ENCODE measurements at places on chromosomes 1 and 21.

DNA sequence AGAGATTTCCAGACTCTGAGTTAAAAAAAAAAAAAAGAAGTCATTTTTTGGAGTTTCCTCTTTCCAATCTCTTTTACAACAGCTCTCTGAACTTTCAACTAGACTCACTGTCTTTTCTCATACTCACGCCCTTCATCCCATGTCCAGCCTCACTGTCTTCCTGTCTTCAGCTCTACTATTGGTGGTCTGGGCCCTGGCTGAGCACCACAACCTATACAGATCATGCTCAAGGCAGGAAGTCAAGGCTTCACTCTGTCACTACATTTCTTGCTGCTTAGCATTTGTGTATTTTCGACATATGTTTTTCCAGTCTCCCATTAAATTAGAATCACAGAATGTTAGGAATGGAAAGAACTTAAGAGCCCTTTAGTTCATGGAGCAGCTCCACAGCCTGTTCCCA is 106.4 kb upstream of the PPP2R5A start:
- DNase-seq = no peak

GRCh38 chr21:46113497-46114176 is 15.7 kb downstream of the COL6A2 start:
- DNase-seq = no peak

- peak; percentile 71 for DNase-seq
Observed at GRCh38 chr1:19800076-19800804, 524 bp upstream of the TMCO4 start.

DNA sequence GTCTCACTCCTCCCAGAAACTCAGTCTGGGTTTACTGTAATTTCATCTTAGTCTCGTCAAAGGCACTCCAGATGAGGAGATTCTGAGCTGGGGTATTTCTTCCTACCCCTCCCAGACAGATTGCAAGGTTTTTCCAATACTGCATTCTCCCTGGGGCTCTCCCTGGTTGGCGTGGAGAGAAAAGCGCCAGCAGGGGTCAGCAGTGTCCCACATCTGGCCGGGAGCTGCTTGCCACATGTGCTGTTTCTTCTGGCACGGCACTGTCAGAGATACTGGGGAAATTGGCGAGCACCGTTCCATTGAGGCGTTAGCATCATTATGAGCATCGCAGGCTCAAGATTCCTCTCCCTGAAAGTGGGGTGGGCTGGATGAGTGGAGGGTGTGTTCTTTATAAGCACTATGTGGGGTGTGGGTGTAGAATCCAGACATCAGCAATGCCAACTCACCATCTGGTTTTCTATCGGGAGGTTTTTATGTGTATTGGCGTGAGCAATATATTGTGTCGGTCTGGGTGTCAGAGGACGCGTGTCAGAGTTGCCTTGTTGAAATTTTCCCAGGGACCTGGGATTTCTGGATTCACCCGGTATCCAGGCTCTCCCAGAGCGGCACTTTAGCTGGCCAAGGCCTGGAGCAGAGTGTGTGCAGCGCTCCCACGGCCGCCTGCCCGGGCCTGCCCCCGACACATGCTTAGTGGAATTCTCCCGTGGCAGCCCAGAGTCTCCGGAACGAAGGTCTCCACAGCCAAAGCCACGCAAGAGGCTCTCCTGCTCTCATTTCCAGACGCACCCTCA is 8.0 kb upstream of the NAV1 start:
- DNase-seq = peak; percentile 73

DNA sequence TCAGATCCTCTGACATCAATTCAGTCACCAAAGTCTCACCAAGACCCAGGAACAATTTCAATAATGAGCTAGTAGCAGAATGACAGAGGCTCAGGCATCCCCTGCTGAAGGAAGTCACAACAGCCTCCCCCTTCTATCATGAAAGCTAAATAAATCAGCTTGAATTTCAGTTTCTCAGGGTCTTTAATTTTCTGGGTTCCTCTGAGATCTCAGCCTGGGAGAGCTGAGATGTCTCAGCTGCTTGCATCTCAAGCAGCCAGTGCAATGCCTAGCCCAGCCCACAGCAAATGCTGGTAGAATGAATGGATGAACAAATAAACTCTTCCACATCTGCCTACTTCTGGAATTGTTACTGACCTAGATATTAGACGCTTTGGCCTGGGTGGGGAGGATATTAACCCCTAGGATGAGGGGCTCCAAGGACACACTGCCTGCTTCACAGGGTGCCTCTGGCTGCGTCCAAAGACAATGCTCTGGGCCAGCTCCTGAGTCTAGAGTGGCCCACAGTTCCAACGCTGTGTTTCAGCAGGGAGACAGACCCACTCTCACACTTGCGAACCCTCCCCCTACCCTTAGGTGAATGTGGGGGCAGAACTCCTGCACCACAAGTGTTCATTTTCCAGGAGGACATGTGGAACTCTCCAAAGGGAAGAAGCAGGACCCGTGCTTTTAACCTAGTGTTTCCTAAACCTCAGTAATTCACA is 11.2 kb upstream of the LORICRIN start:
- no peak for DNase-seq

- DNase-seq = peak; percentile 39
Observed at GRCh38 chr1:172637522-172637921, 21.4 kb upstream of the FASLG start.

- peak; percentile 61 for DNase-seq
Observed at GRCh38 chr21:25560271-25560685, 47.0 kb downstream of the MRPL39 start.

- no peak for DNase-seq
Observed at GRCh38 chr1:228093050-228093906, 9.8 kb downstream of the C1orf35 start.

DNA sequence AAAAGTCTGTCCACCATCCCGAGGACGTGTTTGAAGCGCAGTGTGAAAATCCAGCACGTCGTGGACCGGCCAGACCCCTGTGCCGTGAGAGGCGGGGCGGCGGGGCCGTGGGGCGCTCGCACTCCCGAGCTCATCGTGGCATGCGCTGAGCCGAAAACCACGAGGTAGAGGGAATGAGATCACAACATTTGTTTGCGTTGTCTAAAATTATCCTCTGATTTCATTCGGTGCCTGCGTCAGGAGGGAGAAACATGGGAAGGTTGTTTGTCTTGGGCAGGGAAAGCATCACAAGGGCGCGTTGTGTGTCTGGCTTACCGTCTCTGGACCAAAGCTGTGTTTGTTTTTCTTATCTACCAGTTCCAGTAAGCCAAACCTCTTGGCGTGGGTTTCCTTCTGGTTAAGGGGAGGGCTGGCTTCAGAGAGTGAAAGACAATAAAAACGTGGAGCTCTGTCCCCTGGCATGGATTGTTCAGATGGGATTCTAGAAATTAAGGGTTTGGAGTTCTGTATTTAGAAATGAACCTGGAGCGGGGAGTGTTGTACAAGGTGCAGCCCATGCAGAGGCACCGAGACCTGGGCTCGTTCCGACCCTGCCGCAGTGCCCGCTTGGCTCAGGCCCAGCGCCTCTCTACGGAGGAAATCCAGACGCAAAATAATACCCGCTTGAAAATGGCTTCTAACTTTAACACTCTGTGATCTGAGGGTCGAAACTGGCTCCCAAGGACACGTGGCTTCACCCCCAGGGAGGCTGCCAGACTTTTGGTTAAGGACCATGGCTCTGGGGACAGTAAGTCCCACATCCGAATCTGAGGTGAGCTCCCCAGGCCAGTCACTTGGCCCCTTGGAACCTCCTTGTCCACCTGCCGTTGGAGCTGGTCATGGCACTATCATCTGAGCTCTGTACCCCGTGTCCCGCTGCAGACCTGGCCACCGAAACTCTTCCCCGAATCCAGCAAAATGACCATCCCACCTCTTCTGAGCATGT is 68.7 kb upstream of the FAM3B start:
- no peak for DNase-seq

DNA sequence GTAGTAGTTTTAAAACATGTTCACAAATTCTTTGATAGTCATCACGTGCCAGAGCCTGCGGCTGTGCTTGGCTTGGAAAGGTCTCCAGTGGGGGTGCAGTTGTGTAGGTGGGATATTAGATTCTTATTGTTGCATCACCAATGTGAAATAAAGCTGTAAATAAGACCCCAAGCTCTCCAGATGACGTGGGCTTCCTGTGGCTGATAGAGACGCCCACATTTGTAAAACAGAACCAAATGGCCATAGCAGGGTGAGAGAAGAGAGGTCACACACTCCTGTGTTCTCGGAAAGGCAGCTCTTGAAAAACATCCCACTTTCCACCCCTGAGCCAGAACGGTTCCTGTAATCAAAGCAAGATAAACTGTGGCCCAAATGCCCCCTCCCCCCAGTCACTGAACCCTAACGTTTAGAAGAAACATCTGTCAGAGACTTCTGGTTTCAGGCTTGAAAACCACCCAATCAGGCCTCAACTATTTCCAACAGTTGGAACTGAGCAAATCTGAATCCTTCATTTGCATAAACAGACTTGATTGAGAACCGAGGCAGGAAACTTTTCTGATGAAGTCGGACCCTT is 6.6 kb upstream of the NTPCR start:
- no peak for DNase-seq

All from NB4 (cell line).